ENCODE measurements at places on chromosomes 2 and 18.

DNA sequence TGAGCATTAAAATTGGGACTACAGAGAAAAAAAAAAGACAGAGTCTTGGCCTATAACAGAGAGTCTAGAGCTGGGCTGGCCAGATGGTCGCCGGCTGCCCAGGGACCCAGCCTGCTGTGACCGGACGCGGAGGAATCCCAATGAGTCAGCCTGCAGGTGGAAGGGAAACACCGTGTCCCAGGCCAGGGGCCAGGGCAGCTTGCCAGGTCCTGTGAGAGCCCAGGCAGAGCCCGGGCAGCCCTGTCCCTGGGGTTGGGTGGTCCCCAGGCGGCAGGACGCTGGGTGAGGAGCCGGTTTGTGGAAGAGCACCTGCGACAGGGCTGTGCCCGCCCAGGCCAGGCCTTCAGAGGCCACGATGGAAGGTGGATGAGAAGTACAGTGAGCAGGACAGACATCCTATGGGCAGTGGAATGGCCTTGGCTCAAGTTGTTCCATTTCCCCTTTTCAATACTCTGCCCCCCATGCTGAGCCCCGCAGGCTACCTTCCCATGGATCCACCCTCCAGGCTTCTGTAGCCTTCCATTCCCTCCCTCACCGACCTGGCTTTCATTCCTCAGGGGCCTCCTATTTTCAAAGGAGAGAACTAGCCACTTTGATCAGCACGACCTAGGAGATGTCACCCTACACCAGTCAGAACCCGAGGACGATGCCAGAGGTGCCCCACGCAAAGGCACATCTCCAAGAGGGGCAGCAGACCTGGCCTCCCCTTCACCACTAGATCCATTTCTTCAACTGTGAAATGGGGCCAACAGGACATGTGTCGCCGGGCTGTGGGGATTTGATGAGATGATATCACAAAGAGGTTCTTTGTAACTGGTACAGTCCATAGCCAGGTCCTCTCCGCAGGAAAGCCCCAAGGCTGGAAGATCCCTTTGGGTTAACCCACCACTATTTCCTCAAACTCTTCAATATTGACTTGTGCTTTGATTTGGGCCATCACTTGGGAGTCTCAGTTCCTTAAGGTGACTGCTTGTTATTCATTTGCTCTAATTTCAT is 87.5 kb downstream of the POLR1A start:
- DNase-seq: no peak

GRCh38 chr2:233814056-233814835 is 36.1 kb downstream of the MROH2A start:
- DNase-seq: no peak

DNA sequence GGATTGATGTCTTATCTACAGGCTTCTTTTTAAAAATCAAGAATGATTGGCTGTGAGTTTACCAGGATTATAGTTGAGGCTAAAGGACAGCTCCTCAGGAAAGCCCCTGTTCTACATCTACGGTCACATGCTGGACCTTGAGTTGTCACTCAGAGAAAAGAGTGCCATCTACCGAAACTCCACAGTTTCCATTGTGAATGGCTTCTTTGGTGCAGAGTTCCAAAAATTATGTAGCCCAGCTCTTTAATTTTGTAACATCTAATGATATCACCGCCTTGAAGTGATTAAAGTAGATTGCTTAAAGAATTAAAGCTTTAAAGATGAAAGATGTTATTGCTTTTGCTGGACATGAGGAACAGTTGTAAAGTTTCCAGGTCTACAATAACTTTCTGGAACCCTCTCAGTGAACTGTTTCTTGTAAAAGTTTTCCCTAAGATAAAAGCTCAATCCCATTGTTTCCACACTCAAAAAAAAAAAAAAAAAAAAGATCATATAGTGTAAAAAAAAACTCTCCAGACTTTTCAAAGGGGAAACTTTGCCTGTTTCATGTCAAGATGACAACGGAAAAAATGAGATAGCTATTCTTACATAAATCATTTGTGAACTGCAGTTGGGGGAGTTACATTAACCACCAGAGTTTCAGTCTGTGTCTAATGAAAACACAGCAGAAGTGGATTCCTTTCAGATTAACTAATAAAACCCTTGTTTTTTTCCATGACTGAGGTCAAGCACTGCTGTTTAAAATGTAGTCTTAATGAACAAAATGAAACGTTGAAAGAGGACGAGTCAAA is 4.3 kb downstream of the COL3A1 start:
- DNase-seq: no peak

DNA sequence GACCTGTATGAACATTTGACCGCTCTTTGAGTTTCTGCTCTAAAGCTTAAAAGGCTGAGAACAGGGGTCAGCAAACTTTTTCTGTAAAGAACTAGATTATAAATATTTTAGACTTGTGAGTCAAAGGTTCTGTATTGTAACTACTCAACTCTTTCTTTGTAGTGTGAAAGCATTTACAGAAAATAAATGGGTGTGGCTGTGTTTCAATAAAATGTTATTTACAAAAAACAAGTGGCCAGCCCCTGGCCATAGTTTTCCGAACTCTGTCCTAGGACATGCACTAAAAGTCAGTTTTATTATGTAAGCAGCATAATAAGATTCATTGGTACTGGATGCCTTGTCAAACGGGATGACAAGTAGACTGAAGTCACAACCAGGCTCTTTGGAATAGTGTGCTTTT is 434.9 kb downstream of the ZEB2 start:
- no peak for DNase-seq

DNA sequence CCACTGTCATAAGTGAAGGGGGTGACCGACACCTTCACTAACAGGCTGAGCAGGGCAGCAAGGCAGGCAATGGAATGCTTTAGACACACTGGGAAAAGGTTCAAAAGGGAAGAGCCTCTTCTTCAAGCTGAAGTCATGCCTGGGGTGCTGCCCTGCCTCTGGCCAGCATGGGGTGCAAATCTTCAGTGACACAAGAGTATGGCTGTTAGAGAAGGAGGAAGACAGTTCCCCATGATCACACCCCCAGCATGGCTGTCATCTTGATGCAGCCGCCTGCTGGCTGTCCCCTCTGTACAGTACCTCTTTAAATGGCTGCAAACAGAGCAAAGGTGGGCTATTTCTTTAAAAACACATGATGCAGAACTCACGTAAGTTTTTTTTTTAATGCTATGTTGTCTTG is 71.9 kb downstream of the INPP4A start:
- no peak for DNase-seq

GRCh38 chr2:193810533-193810932 is 1615.8 kb upstream of the TMEFF2 start:
- DNase-seq: no peak

- DNase-seq: no peak
Observed at GRCh38 chr2:133718688-133719201, 150.5 kb upstream of the NCKAP5 start.

GRCh38 chr2:33555681-33556080 is 43.4 kb downstream of the FAM98A start:
- no peak for DNase-seq

DNA sequence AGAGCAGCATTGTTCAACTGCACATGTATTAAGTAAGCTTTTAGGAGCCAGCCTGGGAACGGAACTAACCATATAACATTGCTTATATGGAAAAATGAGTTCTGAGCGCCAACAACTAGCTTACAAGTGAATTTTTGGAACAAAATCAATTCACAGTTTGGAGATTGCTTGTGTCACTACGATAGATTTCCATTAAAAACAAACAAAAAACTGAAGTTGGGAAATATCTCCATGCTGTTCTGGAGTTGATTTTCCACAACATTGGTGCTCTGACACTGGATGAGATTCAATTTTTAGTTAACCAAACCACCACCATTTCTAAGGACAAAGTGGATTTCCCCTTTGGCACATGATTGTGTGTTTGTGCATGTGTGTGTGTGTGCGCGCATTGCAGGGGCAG is 56.9 kb upstream of the ZNF397 start:
- DNase-seq: no peak

DNA sequence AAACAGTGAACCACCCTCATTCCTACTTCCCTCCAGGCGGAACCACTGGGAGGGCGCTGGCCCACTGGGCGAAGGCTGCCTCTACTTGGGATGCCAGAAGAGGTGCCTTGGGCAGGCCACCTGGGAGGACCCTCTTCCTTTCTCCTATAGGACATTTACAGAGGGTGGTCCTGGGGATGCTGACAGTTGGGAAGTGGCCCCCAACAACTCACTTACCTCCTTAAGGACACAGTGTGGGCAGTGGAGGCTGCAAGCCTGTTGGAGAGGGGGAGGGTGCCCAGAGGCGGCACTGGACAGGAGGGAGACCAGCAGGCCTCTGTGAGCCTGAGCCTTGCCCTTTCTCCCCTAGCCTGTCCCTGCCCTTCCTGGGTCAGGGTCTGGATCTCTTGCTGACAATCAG is 346.4 kb upstream of the HS6ST1 start:
- no peak for DNase-seq

GRCh38 chr2:180004731-180005130 is 2.4 kb downstream of the CWC22 start:
- DNase-seq: no peak

GRCh38 chr18:22378672-22379282 is 38.9 kb downstream of the CTAGE1 start:
- peak; percentile 7 for DNase-seq

GRCh38 chr18:22711192-22711685 is 221.9 kb upstream of the RBBP8 start:
- DNase-seq: no peak

GRCh38 chr2:45698554-45698953 is 47.1 kb downstream of the PRKCE start:
- DNase-seq: no peak

- DNase-seq: no peak
Observed at GRCh38 chr2:123715467-123715982, 309.6 kb upstream of the CNTNAP5 start.

- DNase-seq: no peak
Observed at GRCh38 chr18:23453680-23454058, 582 bp downstream of the RIOK3 start.

GRCh38 chr2:16215902-16216557 is 275.7 kb downstream of the MYCN start:
- DNase-seq: no peak

DNA sequence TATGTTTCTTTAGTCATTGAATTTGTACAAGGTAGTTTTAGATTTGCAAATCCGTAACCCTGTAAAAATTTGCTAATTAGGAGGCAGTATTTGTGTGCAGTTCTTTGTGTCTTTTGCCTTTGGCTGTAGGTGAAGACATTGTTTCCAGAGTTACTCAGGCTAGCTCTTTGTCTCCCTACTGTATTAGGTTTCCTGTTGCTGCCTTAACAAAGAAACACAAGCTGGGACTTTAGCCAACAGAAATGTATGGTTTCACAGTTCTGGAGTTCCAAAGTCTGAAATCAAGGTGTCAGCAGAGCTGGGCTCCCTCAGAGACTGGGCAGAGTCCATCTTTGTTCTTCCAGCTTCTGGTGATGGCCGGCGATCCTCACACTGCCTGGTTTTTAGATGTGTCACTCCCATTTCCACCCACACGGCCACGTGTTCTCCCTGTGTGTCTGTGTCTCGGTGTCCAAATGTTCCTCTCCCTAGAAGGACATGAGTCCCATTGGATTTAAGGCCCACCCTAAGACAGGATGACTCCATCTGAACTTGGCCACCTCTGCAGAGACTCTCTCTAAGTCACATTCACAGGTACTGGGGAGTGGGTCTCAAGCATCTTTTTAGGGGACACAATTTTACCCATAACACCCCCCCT is 309.7 kb downstream of the GALR1 start:
- DNase-seq: no peak

GRCh38 chr18:8937160-8938094 is 165.1 kb upstream of the NDUFV2 start:
- DNase-seq: no peak

DNA sequence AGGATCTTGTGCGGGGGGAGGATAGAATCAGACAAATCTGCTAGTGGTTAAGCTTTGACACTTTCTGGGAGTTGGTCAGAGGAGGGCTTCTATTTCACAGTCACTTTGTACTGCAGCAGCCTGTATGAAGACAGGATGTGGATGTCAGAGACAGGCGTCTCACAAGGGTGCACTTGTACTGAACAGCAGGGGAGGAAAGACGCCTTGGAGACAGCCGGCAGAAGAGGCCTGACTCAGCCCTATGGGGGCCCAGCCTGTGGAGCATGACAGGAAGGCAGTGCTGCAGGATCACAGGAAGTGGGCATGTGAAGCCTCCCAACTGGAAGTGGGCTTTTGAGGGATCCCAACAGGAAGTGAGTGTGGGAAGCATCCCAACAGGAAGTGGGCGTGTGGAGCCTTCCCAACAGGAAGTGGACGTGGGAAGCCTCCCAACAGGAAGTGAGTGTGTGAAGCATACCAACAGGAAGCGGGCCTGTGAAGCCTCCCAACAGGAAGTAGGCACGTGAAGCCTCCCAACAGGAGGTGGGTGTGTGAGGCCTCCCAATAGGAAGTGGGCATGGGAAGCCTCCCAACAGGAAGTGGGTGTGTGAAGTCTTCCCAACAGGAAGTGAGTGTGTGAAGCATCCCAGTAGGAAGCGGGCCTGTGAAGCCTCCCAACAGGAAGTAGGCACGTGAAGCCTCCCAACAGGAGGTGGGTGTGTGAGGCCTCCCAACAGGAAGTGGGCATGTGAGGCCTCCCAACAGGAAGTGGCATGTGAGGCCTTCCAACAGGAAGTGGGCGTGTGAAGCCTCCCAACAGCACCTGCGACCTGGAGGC is 212.3 kb downstream of the SNTG2 start:
- DNase-seq: peak; percentile 34

DNA sequence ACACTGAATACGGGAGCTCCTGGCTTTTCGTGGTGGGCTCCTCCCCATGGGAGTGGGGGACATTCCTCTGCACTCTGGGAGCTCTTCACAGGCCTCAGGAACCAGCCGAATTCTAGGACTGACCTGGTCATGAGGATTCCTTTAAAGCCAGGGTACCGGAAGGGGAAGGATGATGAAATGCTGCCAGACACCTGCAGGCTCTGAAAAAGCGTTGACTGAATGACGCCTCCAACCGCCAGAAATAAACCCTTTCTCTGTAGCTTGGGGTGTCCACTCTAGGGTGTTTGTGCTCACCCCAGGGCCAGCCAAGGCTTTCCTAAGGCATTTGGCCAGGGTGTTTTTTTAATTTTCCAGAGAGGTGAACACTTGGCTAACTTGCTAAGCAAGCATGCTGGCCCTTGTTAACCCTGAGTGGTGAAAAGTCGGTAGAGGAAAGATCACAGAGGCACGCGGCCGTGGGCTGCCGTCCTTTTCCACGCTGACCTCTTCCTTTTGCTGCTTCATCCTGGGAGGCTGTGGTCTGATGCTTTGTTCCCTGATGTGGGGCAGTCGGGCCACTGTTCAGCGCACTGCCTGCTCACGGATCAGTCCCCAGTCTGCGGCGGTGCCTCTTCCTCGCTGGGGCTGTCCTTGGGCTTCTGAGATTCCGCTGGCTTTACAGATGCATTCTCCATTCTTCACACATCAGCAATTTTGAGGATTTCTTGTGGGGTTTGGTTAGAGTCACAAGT is 32.0 kb downstream of the IMPA2 start:
- no peak for DNase-seq

GRCh38 chr2:180367815-180368214 is 360.7 kb upstream of the CWC22 start:
- DNase-seq: no peak

- no peak for DNase-seq
Observed at GRCh38 chr18:59055345-59056032, 84.2 kb upstream of the SEC11C start.

GRCh38 chr18:35933982-35934381 is 38.5 kb upstream of the RMP24 start:
- no peak for DNase-seq
